ENCODE measurements at places on chromosomes 2 and 18.

DNA sequence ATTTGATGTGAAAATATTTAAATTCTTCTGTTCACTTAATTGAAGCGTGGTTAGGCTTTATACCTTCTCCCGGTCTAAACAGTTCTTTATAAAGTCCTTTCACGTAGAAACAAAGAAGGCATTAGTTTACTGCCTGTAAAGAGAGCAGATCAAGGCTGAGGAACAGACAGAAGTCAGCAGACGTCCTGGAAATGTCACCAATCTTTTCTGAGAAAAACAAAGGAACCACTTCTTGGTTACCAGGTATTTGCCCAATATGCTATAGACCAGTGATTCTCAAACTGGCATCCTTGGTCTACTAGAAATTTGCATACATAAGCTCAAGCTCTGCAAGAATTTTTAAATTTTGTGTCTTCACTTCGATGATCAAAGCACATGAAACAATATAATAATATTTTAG, 89.2 kb upstream of the STK17B start:
- no peak for DNase-seq

- DNase-seq = no peak
Measured at GRCh38 chr2:14619441-14619840, 13.1 kb upstream of the LRATD1 start.

DNA sequence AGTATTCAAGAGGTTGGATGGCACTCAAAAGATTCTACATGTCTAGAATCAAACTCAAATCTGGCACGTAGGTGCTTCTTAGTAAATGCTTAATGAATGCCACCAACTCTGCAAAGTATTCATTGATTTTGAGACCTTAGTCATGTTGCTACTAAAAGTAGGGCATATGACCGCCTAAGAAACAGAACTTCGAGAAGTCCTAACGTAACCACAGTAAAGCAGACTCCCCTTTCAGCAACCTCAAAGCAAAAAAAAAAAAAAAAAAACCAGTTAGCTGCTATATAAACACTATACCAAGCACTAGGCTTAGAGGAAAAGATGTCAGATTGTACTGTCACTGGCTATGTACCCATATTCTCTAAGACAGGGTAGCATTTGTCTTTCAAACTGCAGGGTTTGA, 33.9 kb downstream of the PTCD3 start:
- DNase-seq = no peak

GRCh38 chr18:33446604-33447003, 6.1 kb upstream of the CCDC178 start:
- DNase-seq = no peak

DNA sequence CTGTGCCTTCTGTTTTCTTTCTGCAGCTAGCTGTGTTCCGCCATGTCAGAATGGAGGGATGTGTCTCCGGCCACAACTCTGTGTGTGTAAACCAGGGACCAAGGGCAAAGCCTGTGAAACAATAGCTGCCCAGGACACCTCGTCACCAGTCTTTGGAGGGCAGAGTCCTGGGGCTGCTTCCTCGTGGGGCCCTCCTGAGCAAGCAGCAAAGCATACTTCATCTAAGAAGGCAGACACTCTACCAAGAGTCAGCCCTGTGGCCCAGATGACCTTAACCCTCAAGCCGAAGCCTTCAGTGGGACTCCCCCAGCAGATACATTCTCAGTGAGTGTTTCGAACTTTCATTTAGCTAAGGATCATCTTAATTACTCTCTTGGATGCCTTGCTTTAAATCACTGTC, 74.1 kb downstream of the LTBP1 start:
- no peak for DNase-seq
